H54 (cell line): ENCODE measurements at places on chromosomes 2 and 18.

DNA sequence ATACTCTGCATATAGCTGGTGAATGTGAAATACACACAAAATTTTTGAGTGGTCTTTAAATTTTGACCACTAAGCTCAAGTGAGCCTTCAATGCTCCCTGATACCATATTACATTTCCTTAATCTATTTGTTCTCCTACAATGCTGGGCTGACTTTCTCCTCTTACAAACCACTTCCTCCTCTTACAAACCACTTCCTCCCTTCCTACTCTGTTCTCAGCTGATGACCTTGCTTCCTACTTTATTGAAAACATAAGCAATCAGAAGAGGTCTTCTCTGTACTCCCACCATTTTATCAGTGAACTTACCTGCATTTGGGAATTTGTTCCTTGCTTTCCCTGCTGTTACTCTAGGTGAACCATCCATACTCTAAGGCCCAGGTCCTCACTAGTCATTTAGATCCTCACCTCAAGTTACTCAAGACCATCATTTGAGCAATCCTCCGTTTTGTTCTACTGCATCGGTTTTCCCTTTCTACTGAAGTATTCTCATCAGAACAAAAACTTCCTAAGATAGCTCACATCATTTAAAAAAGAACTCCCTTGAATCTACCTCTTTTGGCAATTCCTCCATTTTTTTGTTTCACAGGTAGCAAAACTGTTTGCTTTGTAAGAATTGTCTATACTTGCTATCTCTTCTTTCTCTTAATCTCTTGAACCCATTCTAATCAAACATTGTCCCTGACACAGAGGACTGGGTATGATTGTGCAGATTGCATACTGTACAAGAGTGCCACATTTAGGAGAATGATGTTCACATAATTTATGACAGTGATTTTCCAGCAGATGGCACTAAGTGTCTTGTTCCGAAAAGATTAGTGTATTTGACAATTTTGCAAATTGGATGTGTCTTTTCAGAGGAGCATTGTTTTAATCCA is 96.5 kb downstream of the EPB41L5 start:
- DNase-seq = no peak

- no peak for DNase-seq
Observed at GRCh38 chr2:177400337-177400923, 7.9 kb downstream of the AGPS start.

DNA sequence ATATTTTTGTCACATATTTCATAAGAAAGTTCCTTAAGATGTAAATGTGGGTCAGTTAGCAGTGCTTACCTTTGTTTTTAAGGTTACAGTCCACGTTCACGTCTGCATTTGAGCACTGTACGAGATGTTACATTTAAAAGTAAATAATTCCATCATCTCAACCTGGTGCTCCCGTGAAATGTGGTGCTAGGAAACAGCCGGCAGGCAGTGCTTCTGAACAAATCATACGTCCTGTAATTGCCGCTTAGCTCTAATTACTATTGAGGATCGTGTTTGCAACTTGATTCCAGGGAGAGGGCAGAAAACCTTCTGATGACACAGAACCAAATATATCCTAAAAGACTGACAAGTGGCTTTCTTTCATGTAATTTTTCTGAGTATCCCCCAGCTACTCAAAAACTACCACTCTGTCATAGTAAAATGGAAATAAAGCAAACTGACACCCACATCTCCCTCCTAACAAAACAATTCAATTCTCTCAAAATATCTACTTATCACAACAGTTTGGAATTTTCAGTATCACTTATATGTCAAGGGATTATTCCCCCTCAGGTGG is 297.8 kb upstream of the SESTD1 start:
- DNase-seq = no peak

- no peak for DNase-seq
Observed at GRCh38 chr2:106095478-106096298, 98.4 kb downstream of the UXS1 start.

- DNase-seq = no peak
Observed at GRCh38 chr2:186629250-186629996, 39.6 kb downstream of the ITGAV start.

- DNase-seq = no peak
Observed at GRCh38 chr2:55309446-55309845, 40.4 kb upstream of the MTIF2 start.

DNA sequence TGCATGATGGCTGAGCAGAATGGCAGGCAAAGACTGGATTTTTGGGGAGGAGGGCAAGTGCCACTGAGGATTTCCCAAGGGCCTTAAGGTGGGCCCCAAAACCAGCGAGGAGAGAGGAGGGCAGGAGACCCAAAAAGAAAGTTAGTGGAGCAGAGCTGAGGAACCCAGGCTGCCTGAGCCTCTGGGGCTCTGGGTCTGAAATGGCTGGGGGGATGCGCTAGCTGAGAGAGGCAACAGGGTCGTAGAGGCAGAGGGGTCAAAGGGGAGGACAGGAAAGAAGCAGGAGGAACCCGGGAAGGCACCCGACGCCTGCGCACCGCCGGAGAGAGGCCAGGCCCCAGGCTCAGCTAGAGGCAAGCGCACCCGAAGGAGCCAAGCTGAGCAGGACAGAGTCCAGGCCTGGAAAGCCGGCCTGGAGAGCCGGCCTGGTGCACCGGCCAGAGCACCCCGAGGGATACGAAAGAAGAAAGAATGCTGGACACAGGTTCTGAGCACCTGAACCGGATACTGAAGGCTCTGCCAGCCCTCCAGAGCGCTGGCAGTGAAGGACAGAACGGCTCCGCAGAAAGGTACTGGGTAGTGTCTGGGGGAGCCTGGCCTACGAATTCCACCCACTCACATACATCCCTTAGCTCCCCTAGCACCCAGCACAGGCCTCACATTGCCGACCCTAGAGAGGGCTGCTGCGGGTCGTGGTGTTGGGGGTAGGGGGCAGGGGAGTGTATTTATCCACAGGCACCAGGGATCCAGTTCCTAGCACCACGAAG is 39.5 kb upstream of the ATP6V1B1 start:
- DNase-seq = no peak

GRCh38 chr18:44035554-44035953 is 645.1 kb upstream of the SETBP1 start:
- DNase-seq = no peak

GRCh38 chr2:59684771-59685166 is 868.7 kb downstream of the BCL11A start:
- DNase-seq = no peak

DNA sequence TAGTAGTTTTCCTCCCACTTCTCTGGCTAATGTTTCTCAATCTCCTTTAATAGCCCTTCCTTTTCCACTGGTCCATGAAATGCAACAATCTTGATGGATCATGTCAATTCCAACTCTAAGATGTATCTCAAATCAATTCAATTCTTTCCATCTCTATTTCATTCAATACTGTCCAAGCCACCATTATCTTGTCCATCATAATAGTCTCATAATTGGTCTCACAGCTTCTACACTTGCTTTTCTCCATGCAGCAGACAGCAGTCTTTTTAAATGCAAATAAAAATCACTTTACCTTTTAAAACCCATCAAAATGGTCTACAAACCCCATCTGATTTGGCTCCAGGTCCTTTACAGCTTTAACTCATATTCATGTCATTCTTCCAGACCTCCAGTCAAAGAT is 226.6 kb downstream of the EPHA4 start:
- DNase-seq = no peak

DNA sequence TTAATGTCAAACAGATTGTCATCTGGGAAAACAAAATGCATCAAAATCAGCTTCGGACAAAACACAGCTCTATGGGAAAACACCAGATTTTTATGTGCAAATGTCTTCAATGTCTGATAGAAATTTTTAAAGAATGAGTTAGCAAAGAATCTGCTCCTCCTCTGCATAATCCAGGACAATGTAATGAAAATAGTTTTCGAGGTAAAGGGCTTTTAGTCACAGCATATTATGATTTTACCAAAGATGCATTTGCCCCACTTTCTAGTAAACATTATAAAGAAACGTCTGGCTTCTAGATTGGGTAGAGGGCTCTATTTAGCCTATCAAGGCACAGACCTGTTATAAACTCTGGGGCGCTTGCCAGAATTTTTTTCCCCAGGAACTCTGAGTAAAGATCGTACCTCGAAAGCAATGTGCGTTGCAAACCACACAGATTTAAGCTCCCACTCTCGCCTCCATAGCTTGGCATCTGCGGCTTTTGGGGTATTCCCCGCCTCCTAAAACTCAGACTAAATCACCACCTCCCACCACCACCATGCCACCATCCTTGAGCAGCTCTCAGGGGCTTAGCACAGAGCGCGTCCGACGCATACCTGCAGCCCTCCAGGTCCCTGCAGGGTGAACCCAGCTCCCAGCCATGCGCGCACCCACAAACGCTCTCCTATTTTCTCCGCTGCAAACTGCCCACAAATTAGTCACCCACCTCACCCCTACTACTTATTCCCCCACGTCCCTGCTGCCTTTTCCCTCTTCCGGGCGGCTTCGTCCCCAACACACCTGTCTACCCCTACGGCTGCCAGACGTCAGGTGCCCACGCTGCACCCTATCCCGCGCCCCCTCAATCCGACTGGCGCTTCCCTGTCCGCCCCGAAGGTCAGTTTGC is 829 bp downstream of the ACVR1C start:
- no peak for DNase-seq

DNA sequence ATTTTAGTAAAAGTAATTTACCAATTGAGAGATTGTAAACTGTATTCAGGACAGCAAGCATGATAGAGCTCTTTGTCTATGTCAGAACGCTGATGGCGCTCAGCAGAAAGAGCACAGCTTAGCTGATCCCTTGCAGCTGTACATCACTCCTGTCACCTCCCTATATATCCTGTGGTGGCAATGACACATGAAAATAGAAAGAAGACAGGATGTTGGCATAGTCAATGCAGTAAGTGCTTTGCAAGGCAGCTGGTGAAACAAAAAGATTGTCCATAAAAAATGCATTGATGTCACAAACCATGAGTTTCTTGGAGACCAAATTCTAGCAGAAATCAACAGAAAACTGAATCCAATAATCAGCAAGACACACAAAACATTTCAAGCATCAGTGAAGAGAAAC is 221.5 kb downstream of the RIT2 start:
- no peak for DNase-seq

- DNase-seq = no peak
Observed at GRCh38 chr2:186302263-186302662, 183.8 kb upstream of the ZC3H15 start.

- no peak for DNase-seq
Observed at GRCh38 chr2:233358947-233359346, 4.7 kb downstream of the DGKD start.

GRCh38 chr2:155770516-155770915 is 562.0 kb downstream of the NR4A2 start:
- DNase-seq = no peak

DNA sequence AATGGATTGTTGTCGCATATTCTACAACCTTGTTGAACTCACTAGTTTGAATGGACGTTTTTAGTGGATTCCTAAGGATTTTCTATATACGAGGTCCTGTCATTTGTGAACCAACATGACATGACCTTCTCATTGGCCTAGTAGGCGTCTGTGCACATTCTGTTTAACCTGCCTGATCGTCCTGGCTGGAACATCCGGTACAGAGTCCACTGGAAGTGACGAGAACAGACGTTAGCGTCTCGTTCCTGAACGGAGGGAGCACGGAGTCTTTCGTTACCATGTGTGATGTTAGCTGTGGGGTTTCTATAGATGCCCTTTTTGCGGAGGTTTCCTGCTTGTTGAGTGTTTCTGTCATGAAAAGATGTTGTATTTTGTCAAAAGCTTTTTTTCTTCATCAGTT is 61.9 kb downstream of the SLC66A2 start:
- DNase-seq = no peak

- no peak for DNase-seq
Observed at GRCh38 chr18:11577271-11578112, 31.9 kb upstream of the SLC35G4 start.

- no peak for DNase-seq
Observed at GRCh38 chr2:196263181-196263747, 91.9 kb upstream of the STK17B start.

DNA sequence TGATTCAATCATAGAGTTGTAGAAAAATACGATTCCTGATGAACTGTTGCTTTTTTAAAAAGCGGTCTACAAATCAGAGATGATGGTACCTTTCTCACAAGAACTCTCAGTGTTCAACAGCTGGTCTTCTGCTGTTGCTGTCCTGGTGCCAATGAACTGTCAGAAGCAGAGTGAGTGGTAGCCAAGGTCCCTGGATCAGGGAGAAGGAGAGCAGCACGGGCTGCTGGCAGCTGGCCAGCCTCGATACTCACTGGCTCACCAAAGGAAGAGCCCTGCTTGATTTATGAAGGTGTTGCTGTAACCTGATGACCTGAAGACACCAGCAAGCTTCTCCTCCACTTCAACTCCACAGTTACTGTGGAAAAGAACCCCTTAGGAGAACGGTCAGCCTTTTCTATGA is 300.8 kb upstream of the SOX11 start:
- DNase-seq = no peak

- DNase-seq = no peak
Observed at GRCh38 chr18:46343931-46344372, 239.8 kb downstream of the HAUS1 start.

DNA sequence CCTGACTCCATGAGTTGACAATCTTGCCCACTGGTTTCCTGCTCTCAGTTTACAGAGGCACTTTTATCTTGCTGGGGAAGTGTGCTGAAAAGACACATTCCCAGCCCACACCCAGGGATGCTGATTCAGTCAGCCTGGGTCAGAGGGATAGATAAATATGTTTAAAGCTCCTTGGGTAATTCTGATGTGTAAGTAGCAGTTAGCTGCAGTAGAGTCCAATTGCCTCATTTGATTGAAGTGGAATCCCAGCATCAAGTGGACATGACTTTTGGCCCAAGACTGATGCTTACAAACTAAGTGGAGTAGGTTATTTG is 29.4 kb downstream of the PSD4 start:
- no peak for DNase-seq

GRCh38 chr2:8376603-8377410 is 305.0 kb upstream of the ID2 start:
- DNase-seq = no peak

GRCh38 chr18:2240311-2240705 is 331.0 kb downstream of the METTL4 start:
- DNase-seq = no peak

- DNase-seq = no peak
Observed at GRCh38 chr2:119259296-119259860, 35.7 kb downstream of the STEAP3 start.

GRCh38 chr2:164843346-164843911 is 1.8 kb upstream of the COBLL1 start:
- no peak for DNase-seq
